ENCODE measurements at places on chromosomes 7 and 10. TPM values are rescaled to one million over a fixed set of nuclear protein-coding genes. Genes with fewer than 3 reads are reported as not detected.

- no peak for DNase-seq
Measured at GRCh38 chr10:64537928-64538327, 1016.7 kb downstream of the REEP3 start.

Gene C10orf67
- total RNA-seq = 0.71 TPM

Gene NRCAM
- 0.27 TPM for total RNA-seq

- DNase-seq = no peak
Measured at GRCh38 chr10:122658356-122659049, 41.1 kb downstream of the C10orf120 start.

DNA sequence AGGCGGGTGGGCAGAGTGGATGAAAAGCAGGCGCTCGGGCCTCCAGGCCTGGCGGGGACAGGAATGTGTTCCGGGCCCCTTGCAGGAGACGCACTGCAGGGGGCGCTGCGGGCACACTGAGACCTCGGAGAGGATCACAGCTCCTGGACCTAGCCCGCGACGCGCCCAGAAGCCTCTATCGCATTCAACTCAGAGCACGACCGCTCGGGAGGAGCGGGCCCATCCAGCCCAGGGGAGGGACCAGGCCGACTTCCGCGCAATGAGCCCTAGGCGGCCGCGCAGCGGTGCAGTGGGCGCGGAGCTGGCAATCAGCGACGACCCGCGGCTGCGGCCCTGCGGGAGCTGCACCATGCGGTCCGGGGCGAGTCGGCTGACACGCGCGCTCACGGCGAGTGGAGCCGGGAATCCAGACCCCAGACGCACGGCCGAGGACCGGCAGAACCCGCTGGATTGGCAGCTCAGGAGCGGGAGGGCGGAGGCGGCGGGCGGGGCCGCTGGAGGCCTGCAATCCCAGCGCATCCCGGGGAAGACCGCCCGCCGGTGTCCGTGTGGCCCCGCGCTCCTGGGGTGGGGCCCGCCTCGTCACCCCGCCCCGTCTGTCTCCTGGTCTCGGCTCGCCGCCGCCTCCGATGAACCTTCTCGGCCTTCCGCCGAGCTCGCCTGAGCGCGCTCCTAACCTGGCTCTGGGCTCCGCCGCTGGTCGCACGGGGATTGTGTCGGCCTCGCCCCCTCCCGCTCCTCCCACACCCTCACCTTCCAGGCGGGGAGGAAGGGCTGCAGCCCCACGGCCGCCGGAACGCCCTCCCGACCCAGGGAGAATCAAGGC, 33.5 kb upstream of the GRID1 start:
- peak; percentile 94 for DNase-seq

- no peak for DNase-seq
Measured at GRCh38 chr10:114685456-114685855, 27.4 kb upstream of the ABLIM1 start.

Gene CPA2
- not detected for total RNA-seq

Gene FAM149B1
- total RNA-seq = 19.7 TPM

Gene WDR86
- total RNA-seq = not detected

DNA sequence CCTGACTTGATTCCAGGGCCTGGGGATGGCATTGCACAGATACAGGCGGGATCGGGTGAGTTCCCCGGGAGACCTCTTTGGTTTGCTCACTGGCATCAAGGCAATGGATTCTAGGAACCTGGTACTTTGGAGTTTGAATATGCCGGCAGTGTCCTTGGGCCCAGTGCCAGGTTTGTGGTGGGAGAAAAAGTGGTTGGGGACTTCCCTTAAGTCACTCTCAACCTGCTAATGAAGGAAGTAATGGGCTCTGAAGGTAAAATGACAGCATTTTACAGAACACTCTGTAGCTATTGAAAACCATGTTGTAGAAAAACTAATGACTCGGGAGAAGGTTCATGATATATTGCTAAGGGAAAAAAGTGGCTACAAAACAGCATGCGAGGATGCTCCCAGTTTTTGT, 129.9 kb downstream of the CFAP58 start:
- DNase-seq = no peak

Gene GARIN1A
- 1.4 TPM for total RNA-seq

GRCh38 chr10:121681997-121682687, 83.9 kb upstream of the FGFR2 start:
- DNase-seq = no peak

DNA sequence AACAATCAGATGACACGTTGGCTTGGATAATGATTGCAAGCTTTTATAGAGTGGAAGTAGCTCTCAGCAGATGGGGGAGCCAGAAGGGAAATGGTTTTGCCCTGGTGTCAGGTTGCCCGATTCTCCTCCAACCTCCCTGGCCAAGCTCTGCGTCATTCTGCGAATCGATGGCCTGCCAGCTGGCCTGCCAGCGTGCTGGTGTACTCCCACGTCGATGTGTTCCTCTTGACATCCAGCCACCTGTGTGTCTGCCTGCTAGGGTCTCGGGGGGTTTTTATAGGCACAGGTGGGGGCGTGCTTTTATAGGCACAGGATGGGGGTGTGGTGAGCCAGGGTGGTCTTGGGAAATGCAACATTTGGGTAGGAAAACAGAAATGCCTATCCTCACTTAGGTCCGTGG, 4.6 kb downstream of the NET1 start:
- DNase-seq = no peak

GRCh38 chr10:96358851-96359540, at the start of gene OPALIN:
TSS of gene OPALIN (minus strand) at chr10:96359002. CDS start at chr10:96358896, 106 bp downstream.
- DNase-seq = no peak

Gene ADCY1
- total RNA-seq = not detected

- peak; percentile 17 for DNase-seq
Measured at GRCh38 chr10:32377458-32378259, 30.7 kb upstream of the EPC1 start.

DNA sequence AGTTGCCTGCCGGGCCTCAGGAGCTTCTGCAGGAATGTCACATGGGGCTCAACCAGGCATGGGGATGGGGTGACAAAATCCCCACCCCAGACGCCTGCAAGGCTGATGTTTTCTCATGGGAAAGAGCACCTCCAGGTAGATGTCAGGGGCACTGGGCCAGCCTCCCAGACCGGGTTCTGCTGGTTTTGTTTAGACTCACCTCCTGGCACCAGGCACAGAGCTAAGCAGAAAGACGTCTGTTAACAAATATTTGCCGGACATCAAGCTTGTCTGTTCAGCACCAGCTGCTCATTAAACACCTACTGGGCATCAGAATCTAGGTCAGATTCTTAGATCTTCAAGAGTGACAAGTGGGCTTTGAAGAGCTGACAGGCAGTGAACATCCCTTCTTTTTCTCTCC, 34.9 kb upstream of the TCERG1L start:
- no peak for DNase-seq

Gene POLR2J2
- 6.9 TPM for total RNA-seq

- DNase-seq = no peak
Measured at GRCh38 chr10:117135026-117135372, 3.1 kb downstream of the VAX1 start.

- no peak for DNase-seq
Measured at GRCh38 chr7:34406848-34407530, 251.0 kb upstream of the NPSR1 start.

GRCh38 chr10:69317175-69317604, 38.9 kb downstream of the HK1 start:
- no peak for DNase-seq

DNA sequence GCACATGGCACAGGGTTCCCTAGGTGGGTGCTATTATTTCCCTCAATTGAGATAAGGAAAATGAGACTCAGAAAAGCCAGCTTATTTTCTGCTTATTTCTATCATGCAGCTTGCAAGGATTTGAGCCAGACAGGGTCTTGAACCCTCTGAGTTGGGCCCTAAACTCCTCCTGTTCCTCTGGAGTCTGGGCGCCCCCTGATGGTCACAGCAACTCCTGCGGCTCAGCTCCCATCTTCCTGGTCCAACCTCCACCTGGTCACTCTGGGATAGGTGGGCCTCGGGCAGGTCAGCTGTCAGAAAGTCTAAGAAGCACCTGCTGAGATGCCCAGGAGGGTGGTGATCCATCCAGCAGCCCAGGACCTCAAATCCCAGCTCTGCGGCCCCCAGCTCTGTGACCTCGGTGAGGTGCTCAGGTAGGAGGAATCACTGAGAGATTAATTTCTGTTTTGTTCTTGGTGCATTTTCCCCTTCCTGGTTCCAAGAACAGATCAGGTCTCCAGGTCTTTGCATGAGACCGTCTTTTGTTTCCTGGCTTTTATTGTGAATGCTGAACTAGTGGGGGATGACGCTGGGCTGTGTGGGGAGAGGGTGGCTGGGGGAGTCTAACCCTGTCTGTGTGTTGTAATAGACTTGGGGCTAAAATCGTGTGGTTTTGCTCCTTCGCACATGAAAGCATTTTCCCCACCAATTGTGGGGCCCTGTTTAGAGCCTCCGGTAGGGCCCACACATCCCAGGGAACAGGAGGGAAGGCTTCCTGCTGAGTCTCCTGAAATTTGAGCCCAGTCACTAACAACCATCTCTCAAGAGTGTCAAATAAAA, 32.8 kb downstream of the TMEM130 start:
- no peak for DNase-seq

- no peak for DNase-seq
Measured at GRCh38 chr10:117239721-117240620, 943 bp upstream of the SLC18A2 start.

- DNase-seq = no peak
Measured at GRCh38 chr10:133166504-133166827, 6.4 kb downstream of the KNDC1 start.

GRCh38 chr7:8210845-8211724, 50.9 kb downstream of the ICA1 start:
- no peak for DNase-seq

All from HFFc6 (cell line).